ENCODE measurements at places on chromosomes 2 and 18.

DNA sequence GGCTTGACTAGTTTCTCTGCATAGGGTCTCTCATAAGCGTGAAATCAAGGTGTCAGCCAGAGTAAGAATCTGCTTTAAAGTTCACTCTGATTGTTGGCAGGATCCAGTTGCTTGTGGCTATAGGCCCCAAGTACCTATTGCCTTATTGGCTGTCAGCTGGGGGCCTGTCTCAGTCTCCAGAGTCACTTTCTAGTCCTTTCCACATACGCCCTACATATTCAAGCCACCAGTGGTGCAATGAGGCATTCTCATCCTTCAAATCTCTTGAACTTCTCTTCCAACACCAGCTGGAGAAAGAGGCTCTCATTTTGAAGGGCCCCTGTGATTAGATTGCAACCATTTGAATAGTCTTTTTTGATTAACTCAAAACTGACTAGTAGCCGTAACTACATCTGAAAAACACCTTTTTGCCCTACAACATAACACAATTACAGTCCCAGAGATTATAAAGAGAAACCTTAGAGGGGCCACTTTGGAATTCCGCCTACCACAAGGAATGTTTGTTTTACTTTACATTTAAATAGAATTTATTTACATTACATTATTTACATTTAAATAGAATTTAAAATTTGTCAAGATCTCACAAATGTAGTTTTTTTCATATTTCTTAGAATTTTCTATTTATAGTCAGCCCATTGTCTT lies 520.1 kb downstream of the DSC3 start:
- no peak for DNase-seq

- no peak for DNase-seq
Measured at GRCh38 chr2:230924470-230925341, at the start of gene GPR55. TSS of gene GPR55 (minus strand) at chr2:230925242. CDS start at chr2:230910962, 14,280 bp downstream.

DNA sequence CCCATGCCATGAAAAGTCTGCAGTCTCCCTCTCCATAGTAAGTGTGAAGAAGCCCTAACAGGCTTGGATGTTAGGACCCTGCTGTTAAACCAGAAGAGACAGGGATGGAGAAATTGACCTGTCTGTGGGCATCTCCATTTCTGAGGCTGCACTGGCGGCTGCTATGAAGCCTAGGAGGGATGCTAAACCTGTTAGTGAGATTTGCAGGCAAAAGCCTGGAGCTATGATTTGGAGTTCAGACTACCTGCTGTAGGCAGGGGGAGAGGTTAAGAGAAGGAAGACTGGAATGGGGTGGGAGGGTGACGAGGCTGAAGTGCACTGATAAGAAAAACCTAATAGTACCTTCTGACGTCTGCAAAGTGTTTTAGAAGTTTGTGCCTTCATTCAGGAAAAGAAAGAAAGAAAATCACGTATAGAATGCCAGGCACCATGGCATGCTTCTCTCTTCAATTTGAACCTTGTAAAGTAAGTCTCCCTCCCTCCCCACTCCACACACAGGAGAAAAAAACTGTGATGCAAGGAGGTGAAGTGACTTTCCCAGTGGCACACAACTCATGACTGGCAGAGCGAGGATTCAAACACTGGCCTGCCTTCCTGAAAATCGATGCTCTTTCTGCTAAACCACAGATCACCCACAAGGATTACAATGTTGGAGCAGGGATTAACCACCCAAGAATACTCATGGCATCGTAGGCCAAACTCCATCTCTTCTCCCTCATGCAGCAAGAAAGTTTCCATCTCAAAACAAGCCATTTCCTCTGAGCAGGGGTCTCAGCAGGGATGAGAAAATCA lies 98.5 kb upstream of the PKDCC start:
- no peak for DNase-seq

- DNase-seq, result no peak
Measured at GRCh38 chr18:79552140-79552631, 127.4 kb upstream of the CTDP1 start.

DNA sequence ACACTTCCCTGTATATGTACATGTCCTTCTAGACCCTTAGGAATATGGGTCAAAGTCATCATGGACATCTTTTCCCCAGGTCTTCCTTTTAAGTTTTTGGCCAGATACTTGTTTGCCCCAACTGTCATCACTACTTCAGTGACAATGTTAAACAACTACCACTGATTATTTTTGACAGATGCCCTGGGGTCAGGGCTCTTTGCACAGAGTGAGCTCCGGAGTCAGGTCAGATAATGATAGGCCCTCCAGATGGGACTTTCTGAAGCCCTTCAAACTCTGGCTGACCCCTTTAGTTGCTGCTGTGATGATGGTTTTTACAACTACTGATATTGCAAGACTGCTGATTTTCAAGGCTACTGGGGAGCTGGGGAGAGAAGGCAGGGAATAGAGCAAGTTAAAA lies 449.4 kb upstream of the HS6ST1 start:
- DNase-seq, result no peak

- DNase-seq, result no peak
Measured at GRCh38 chr2:24881158-24881557, 38.9 kb downstream of the ADCY3 start.

DNA sequence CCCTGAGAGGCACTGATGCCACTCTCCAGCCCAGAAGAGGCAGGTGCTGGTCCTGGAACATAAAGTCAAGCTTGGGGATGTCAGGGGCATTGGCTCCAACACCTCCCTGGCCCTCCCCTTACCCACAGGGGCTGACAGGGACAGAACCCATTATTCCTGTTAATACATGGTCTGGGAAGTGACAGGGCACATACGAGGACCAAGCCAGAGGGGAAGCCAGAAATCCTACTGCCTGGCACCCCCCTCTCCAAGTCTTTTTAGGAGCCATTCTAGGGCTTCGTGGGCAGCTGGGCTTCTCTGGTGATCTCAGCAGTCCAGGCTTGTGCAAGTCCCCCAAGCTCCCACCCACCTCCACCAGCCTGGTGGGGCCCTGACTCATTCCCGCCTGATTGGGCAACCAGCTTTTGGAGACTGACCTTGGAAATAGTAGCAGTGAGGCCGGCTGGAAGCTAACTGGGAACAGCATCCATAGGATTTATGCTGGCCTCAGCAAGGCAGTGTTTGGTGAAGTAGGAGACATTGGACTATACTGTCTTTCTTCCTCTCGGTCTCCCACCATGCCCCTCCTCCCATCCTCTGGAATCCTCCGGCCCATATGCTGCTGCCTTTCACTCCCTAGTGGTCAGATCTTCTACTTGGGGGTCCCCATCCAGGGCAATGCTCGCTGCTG lies 86.4 kb upstream of the HK2 start:
- no peak for DNase-seq

- DNase-seq, result no peak
Measured at GRCh38 chr18:32095192-32095899, 3.7 kb downstream of the RNF138 start.

- DNase-seq, result no peak
Measured at GRCh38 chr2:67018301-67018700, 378.8 kb upstream of the ETAA1 start.

DNA sequence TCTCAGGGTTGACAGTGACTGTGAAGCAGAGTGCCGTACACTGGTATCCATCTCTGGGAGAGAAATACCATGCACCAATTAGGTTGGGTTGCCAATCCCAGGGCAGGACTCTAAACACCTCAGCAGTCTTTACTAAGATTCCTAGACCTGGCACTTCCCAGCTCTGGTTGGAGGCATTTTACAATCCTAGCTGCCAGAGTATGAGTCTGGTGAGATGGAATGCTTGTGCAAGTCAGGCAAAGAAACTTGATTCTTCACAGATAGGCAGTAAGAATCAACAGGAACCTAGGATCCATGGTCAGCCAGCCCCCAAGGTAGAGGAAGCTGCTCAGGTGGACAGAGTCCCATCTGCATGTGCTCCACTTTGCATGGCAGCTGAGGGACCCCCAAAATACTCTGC lies 6.0 kb upstream of the UGT1A5 start:
- no peak for DNase-seq

DNA sequence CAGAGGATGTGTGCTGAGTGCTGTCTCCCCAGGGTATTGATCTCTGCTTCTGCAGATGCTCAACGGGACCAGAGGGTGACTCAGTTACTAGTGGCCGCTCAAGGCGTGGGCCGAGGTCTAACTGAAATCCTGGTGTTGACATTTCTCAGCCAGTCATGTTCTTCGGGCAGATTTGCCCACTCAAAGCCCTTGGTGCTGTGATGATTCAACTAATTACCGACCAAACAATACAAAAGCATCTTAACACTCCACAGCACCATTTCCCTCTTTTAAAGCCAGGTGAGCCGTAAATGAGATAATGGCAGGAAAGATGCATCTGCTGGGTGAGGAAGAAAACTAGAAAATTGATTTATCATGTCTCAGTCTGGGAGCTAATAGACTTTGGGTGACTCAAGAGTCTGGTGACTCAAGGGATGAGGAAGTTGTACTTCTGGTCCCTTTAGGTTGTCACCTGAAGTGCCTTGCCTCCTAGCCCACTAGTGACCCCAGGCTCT lies 32.7 kb upstream of the PRLH start:
- no peak for DNase-seq

DNA sequence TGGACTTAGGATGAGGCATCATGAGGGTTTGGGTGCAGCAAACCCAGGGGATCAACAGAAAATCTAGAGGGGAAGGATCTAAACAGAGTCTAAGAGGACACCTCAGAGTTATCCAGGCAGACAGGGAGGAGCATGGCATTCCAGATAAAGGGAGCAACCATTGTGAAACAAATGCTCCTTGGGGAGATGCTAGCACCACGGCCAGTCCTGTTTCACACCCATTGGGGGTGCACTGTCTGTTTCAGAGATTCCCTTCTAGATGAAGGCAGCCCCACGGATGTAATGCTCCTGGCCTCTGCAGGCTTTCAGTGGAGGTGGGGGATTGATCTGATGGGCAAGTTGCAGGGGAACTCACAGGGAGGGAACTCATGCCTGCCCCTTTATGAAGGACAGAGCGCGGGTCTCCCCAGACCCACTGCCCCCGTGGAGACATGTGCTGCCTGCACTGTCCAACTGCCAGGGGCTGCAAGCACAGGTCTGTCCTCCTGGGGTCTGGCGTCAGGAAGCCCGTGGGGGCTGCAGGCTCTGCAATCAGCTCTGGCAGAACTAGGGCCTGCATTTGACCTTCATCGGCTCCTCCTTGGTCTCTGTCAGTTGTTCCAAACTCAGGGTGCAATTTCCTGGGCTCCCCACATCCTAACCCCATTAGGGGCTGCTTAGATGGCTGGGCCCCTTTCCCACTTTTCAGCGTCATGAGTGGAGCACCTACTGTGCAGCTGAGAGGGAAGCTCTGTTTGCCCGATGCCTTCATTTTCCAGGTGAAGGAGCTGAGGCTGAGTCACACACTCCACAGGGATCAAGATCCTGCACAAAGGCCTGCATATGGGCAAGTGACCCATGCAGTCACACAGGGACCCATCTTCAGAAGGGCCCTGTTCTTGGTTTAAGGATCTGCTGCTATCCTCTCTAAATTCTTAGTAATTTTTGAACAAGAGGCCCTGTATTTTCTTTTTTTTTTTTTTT lies 163.4 kb downstream of the ARL4C start:
- no peak for DNase-seq

DNA sequence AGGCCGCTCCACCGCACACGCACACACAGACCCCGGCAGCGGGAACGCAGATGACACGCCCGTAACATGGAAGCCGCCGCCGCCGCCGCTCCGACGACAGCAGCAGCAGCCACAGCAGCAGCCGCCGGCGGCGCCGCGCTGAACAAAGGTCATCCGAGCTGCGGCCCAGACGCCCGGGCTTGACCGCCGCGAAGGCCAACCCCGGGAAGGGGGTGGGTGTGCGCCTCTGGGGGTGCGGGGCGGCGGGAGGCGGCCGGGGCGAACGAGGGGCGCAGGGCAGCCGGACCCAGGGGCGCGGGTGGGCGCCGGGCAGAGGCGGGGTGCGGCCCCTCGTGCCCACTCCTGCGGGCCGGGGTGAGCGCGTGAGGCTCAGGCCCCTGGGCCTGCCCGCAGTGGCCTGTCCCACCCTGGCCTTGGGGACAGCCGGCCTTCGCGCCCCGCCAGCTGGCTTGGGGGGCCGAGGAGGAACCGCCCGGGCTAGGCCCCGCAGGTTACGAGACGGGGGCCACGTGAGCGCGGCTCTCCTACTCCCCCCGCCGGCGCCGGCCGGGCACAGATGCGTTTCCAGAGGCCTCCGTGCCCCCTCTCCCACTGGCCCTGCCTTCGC lies 1.0 kb upstream of the ZNF532 start:
- DNase-seq, result no peak

DNA sequence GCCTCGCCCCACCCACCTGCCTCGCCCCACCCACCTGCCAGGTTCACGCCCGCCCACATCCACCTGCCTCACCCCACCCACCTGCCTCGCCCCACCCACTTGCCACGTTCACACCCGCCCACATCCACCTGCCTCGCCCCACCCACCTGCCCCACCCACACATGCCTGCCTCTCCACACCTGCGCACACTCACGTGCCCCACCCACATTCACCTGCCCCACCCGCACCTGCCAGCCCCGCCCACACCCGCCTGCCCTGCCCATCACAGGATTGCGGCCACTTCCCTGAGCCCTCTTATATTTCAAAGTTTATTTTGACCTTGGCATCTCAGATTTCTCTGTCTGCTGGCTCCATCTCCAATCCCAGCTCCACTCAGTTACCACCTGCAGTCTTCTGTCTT lies 217.5 kb upstream of the SOX11 start:
- no peak for DNase-seq

GRCh38 chr18:56327191-56327885 lies 311.1 kb downstream of the TXNL1 start:
- no peak for DNase-seq

GRCh38 chr2:156562124-156562523 lies 125.9 kb downstream of the GPD2 start:
- DNase-seq, result no peak

GRCh38 chr18:47975105-47975504 lies 44.6 kb upstream of the SMAD2 start:
- no peak for DNase-seq

- DNase-seq, result no peak
Measured at GRCh38 chr2:108080177-108080576, 93.9 kb downstream of the SLC5A7 start.

DNA sequence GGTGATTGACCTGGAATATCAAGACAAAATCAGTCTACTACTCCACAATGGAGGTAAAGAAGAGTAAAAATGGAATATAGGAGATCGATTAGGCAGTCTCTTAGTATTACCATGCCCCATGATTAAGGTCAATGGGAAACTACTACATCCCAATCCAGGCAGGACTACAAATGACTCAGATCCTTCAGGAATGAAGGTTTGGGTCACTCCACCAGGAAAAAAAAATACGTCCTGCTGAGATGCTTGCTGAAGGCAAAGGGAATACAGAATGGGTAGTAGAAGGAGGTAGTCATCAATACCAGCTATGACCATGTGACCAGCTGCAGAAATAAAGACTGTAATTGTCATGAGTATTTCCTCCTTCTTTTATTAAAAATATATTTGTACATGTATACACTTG lies 103.4 kb upstream of the NPAS2 start:
- no peak for DNase-seq

DNA sequence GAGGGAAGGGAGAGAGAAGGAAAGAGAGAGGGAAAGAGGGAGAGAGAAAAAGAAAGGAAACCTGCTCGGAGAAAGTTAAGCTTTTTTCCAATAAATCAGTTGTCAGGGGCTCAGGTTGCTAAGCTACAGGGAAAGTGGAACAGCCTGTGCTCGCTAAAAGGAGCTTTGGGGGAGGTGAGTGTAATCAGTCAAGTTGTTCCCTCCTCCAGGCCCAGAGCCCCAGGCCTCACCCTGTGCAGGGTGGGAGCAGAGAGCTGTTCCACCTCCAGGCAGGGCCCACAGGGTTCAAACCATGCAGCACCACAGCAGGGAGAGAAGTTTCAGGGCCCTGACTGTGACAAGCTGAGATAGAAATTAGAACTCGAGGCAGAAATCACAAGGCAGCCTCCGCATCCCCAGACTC lies 56.4 kb upstream of the PPP1CB start:
- peak; percentile 46 for DNase-seq

GRCh38 chr18:54269893-54270844 lies 852 bp downstream of the POLI start:
- DNase-seq, result no peak
